Hepatocyte (in vitro differentiated cells): ENCODE measurements at places on chromosomes 11 and 22. TPM values are rescaled to one million over a fixed set of nuclear protein-coding genes. Genes with fewer than 3 reads are reported as not detected.

GRCh38 chr11:2102132-2102882, 36.9 kb downstream of the IGF2 start:
- DNase-seq: no peak

- no peak for DNase-seq
Observed at GRCh38 chr11:108897071-108897481, 232.2 kb downstream of the DDX10 start.

DNA sequence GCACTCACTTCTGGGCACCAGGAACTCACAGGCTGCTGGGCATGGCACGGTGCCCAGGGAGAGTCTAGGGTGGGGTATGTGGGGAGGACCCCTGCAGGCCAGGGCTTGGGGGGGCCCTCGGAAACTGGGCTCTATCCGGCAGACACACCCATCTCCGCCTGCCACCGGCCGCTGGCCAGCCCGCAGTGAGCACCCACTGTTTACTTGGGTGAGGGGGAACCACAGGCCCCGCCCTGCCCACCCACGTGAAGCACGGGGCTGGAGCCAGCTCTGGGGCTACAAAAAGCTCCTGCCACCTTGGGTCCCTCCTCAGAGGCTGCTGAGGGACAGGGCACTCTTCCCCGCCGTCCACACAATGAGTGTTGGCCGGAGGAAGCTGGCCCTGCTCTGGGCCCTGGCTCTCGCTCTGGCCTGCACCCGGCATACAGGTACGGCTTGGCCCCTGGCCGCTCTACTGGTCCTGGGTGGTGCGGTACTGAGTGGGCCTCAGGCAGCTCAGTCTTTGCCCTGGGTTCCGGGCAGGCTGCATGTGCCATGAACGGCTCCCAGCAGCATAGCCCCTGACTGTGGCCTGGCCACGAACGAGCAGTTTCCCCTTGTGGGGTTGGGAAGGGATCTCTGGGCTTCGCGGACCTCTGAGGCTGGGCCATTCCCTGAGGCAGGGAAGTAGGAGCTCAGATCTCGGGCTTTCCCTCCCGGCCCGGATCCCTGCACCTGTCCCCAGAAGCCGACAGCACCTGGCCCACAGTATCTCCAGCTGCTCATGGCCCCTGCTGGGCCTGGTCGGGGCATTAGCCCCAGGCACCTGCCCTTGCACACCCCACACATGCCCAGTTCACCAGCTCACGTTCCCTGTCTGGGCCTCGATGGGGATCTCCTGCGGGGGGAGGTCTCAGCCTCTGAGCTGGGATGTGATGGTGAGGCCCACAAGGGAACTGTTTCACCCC, at the start of gene MUC5AC:
TSS of gene MUC5AC (plus strand) at position 309 of the 947 bp plus-strand sequence. CDS start at position 356, 47 bp downstream.
- DNase-seq: peak; percentile 2

DNA sequence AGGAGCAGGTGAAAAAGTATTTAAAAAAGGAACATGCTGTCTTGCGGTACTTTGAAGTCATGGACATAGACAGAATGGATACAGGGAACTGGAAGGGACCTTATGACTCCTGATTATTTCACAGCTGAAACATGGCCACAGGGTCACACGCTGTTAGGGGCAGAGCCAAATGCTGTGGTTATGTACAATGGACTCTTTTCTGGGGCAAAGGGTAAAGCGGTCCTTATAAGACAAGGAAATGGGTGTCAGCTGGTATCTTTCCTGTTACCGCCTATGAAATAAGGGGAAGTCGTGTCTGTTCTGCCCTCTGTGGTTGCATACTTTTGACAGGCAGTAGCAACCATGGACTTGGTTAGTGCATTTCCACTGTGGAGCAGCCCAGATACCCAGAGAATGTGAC, 12.8 kb upstream of the ST14 start:
- DNase-seq: no peak

- DNase-seq: no peak
Observed at GRCh38 chr11:10619131-10619680, 50.7 kb upstream of the LYVE1 start.

- DNase-seq: no peak
Observed at GRCh38 chr11:116986521-116987105, 111.6 kb downstream of the SIK3 start.

DNA sequence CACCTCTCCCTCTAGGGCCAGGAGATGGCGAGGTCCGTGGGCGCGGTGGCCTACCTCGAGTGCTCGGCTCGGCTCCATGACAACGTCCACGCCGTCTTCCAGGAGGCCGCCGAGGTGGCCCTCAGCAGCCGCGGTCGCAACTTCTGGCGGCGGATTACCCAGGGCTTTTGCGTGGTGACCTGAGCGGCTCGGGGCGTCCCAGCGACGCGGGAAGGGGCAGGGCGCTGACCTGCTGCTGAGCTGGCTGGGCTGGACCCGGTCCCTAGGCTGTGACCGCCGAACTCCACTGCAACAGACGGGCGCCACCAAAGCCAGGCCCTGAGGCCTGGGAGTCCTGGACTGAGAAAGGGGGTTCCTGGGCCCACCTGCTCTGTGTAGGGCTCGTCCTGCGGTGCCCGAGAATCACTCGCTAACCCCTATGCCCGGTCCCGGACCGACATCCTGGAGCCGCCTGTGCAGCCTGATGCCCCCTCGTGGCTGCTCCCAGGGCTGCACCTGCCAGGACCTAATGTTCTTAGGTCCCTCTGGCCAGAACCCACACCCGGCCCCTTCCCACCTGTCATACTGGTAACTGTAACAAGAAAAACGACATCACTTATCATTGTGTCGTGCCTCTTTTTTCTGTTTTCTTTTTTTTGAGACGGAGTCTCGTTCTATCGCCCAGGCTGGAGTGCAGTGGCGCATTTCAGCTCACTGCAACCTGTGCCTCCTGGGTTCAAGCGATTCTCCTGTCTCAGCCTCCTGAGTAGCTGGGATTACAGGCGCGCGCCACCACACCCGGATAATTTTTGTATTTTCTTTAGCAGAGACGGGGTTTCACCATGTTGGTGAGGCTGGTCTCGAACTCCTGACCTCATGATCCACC, 15.0 kb downstream of the RHOD start:
- DNase-seq: peak; percentile 86

Gene OR2AG1
- 0.83 TPM in 1 of 2 replicates, not detected in the other for total RNA-seq

Gene EXPH5
- 3.6 and 4.5 TPM in 2 replicates for total RNA-seq

Gene LTBP3
- total RNA-seq: 46.0 and 53.7 TPM in 2 replicates

Gene OR56B1
- total RNA-seq: not detected in 2 replicates

Gene FAM83F
- 10.4 and 12.8 TPM in 2 replicates for total RNA-seq

Gene DBX1
- not detected in 2 replicates for total RNA-seq

Gene IFITM2
- total RNA-seq: 59.2 and 74.6 TPM in 2 replicates

Gene MMP12
- total RNA-seq: 0.57 and 0.96 TPM in 2 replicates

Gene ADM
- 74.1 and 87.8 TPM in 2 replicates for total RNA-seq
